ENCODE measurements at places on chromosomes 7 and 10. TPM values are rescaled to one million over a fixed set of nuclear protein-coding genes. Genes with fewer than 3 reads are reported as not detected.

Gene ATP6V0A4
- total RNA-seq, result 1.3 TPM

Gene RSPH10B
- 2.2 TPM for total RNA-seq

Gene IFIT1B
- 1.4 TPM for total RNA-seq

GRCh38 chr10:95560278-95561176 lies 644 bp downstream of the SORBS1 start:
- peak; percentile 68 for DNase-seq
- H3K4me1 ChIP-seq, result peaks cover 18% of the 10 kb centered on the region
- no peaks in the 10 kb centered on the region for H3K36me3 ChIP-seq
- peak overlapping the region; percentile 76 for H3K27ac ChIP-seq
- H3K4me3 ChIP-seq, result peak overlapping the region; percentile 72

DNA sequence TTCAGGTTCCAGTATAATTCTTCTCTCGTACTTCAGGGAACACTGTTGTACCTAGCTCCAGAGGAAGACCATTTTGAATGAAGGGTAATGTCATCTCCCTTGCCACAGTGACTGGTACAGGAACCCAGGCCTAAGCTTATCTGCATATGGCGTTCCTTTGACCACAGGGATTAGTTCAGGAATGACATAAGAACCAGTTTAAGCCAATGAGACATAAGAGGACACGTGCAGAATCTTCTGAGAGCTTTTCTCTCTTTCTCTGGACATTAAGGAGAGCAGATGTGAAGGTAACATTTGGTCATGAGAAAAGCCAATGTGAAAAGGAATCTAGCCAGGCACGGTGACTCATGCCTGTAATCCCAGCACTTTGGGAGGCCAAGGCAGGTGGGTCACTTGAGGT lies 21.8 kb upstream of the HIBADH start:
- no peak for DNase-seq
- no peak overlapping the region for H3K27ac ChIP-seq
- H3K27me3 ChIP-seq, result no peaks in the 10 kb centered on the region
- H3K4me3 ChIP-seq, result no peak overlapping the region

All from spinal cord (tissue), 10 donors.